ENCODE measurements at places on chromosomes 6 and 20.

DNA sequence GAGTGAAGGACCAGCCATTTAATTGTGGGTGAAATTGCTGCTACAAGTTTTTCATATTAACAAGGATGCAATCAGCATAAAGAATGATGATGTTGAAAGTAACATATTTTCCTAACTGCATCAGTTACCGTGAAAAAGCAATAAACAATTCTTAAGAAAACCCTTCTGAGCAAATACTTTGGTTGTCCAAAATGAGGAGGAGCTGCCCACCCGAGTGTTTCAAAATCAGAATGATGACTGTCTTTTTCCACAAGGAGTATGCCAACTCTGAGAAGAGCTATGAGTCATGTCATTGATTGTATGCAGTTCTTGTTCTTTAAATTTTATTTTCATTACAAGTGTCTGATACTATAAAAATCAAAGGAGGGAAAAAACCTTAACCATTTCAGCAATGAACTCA is 470.5 kb downstream of the COL12A1 start:
- no peak for DNase-seq

GRCh38 chr20:40993794-40994540 is 34.7 kb upstream of the TOP1 start:
- DNase-seq, result no peak

DNA sequence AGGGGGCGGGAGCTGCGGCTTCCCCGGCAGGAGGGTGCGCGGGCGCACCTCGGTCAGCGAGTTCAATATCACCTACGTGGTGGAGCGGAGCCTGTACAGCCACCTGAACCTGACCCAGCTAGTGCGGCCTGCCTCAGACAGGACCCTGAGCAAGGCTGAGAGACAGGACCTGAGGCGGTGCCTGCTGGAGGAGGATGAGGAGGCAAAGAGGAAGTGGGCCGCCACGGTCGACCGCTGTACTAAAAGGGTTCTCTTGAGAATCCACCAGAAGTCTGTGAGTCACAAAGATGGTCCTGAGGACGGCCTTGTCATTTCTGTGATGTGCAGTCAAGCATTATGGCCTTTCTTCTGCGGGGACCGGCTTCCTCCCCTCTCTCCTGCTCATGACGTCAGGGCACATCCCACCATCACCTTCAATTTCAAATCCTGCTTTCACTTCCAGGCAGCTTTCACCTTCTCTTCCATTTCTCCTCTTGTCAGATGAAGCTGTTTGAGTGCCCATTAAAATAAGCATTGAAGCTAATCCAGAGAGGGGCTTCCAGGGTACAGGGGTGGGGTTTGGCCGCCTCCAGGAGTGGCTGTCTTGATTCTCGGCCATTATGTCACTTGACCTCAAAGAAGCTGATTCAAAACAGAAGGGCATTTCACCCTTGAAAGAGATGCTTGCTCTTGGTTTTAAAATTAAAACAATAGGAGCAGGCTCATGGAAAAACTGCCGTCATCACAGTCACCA is 177.6 kb downstream of the SASH1 start:
- no peak for DNase-seq

- no peak for DNase-seq
These were observed 19.5 kb downstream of the RNF24 start for GRCh38 chr20:3995749-3996320.

GRCh38 chr6:148955441-148955840 is 208.6 kb downstream of the UST start:
- no peak for DNase-seq

- no peak for DNase-seq
These were observed 434.7 kb downstream of the BCKDHB start for GRCh38 chr6:80541181-80541580.

GRCh38 chr6:961407-961960 is 268.5 kb upstream of the EXOC2 start:
- no peak for DNase-seq

DNA sequence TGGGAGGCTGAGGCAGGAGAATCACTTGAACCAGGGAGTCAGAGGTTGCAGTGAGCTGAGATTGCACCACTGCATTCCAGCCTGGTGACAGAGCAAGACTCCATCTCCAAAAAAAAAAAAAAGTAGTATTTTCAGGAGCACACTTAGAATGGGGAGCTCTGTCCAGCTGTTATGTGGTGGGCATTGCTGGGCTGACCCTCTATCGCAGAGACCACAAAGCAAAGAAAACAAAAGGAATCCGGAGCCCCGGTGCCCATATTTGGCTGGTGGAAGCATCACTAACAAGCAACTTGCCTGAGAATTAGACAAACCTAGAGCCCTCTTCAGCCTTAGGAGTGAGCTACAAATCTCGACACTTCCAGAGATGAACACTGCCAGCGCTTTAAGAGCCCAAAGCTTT is 137.3 kb upstream of the GPR6 start:
- no peak for DNase-seq

GRCh38 chr20:1741309-1742048 is 83.9 kb upstream of the SIRPG start:
- no peak for DNase-seq

- no peak for DNase-seq
These were observed 58.6 kb downstream of the NUDT3 start for GRCh38 chr6:34333858-34334257.

DNA sequence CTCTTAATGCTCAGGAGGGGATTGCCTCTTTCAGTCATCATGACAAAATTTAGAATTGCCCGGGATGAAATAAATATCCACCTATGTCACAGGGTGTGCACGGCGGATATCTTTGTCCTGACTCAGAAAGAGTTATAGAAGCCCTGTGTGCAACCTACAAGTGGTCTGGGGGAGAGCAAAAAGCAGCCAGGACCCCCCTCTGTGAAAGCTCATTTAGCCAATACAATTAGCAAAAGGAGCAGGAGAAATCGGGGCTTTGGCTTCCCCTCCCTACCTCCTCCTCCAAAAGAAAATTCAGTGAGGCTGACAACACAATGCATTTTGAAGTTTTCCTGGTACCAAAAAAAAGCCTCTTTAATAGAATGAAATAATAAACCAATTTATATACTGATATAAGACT is 21.8 kb downstream of the FOXA2 start:
- no peak for DNase-seq
